OCI-M1 (cell line): ENCODE measurements at places on chromosomes 16 and 17.

DNA sequence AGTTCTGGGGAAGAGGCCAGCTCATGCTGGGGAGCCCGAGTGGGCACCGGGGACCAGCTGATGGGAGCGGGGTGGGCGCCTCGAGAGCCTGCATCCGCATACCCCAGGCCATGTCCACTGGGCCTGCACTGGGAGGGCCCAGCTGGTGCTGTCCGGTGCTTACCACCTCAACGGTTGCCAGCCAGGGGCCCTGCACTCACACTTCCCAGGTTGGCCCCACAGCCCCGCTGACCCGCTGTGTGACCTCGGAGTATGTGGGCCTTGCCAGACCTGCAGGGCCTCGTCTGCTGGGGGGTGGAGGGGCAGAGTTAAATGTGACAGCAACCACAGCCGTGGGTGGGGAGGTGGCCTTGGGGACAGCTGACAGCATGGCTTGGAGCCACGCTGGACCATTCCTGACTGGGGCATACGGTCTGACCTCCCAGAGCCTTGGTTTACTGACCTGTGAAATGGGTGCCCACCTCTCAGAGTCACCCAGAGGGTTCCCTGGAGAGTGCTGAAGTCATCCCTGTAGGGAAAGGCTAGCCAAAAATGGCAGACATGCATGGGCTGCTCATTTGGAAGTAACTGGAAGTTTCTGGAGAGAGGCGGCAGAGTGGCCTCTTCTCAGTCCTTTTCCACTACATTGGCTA, 5.4 kb upstream of the GAA start:
- DNase-seq: no peak

- no peak for DNase-seq
Measured at GRCh38 chr17:66417300-66417719, 114.9 kb downstream of the PRKCA start.

- DNase-seq: no peak
Measured at GRCh38 chr17:8995711-8996110, 25.6 kb upstream of the NTN1 start.

- DNase-seq: no peak
Measured at GRCh38 chr17:50129728-50130558, at the start of gene SAMD14. Gene SAMD14, minus strand, starts transcription at chr17:50130160. Its CDS starts 5,201 bp downstream, at chr17:50124959.

- peak; percentile 41 for DNase-seq
Measured at GRCh38 chr16:23055481-23055880, 93.8 kb downstream of the USP31 start.

GRCh38 chr17:75088465-75089417, 987 bp downstream of the SLC16A5 start:
- DNase-seq: no peak

- DNase-seq: peak; percentile 81
Measured at GRCh38 chr16:21608639-21609328, 9.4 kb downstream of the METTL9 start.

DNA sequence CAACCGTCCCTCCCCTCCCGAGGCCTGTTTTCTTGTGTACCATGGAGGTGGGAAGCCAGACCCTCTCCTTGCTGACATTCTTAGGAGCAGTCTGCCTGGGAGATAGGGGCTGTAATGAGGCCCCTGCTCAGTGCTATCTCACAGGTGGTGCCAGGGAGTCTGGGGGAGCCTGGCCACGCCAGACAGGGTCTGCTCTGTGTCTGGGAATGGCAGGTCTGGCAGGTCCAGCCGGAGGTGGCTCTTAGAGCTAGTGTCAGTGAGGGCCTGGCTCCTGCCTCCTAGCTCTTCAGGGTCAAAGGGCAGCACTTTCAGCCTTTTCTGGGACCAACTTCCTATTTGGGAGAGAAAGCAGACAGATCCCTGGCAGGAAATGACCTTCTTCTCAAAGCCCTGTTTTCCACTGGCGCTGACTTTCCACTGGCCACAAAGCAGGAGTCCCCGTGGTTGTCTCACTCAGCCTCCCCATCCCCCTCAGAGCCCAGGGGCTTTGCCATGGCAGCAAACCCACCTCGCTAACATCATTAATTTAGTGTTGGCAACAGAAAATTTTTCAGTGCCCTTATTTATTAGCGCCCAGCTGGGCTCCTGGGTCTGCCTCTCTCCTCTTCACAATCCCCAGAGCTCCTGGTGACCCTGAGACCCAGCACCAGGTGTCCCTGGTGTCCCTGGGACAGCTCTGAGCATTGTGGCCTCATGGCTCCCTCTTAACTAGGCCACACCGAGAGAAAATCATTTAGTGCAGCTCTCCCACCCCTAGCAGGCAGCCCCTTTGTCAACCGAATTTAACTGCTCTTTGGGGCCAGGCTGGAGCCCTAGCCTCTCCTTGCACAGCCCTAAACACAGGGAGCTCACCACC, 24.0 kb upstream of the DOK4 start:
- DNase-seq: no peak

DNA sequence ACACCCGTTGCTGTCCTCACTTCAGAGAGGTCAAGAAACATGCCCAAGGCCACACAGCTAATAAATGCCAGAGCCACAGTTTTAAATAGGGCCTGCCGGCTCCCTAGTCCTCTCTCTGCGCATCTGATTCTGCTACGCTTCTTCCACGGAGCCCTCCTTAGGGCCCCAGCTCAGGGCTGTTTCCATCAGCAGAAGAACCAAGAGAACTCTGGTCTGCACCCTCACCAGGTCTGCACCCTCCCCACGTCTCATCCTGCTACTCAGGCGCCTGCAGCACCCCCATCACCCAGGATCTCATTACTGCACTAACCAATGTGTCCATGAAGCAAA, 79.5 kb upstream of the NKD1 start:
- DNase-seq: no peak

DNA sequence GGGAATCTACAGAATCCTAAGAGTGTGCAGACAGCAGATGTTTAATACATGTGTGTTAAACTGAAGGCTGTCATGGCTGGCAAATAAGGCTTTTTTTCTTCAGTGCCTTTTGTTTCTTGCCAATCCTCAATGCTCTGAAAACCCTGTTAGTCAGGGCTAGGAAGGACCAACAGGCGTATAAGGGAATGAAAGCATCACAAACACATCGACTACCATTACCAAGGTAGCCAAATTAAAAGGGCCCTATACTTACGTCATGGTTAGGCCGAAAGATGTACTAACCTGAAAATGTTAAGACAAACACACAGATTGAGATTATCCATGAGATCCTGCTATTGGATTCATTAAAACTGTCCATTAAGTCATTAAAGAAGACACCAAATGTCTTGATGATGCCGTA, 13.1 kb downstream of the SLC16A6 start:
- no peak for DNase-seq

DNA sequence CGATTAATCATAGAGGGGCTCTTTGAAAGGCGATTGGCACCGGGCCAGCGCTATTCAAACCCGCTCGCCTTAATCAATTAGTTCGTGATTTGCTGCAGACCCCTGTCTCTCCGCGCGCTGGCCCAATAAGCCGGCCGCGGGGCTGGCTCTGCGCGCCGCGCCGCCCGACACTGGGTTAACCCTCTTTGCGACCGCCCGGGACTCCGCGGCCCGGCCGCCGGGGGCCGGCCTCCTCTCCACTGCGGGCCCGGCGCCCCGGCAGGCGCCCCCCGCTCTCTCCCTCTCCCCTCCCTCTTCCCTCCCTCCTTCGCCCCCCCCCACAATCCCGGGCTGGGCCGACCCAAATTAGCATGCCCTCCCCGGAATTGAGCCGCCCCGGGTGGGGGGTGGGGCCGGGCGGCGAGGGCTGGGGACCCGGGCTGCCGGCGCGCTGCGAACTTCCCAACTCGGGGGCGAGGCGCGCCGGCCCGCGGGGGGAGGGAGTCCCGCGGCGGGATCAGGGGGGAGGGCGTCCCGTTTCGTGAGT, 428 bp upstream of the SALL1 start:
- no peak for DNase-seq

DNA sequence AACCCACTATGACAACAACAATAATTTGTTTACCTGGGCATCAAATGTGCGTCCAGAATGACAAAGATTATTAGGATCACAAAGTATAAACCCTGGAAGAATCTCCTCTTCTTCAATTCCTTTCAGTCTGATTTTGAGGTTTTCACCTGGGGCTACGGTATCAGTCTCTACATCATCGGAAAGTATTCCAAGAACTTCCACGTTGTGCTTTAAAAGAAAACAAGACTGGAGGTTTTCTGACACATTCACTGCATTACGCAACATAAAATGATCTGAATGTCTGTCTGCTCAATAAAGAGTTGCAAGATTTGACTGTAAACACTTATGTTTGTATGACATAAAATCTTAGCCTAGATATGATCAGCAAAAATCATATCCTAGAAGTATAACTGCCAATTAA, 26.0 kb upstream of the RSL1D1 start:
- no peak for DNase-seq

DNA sequence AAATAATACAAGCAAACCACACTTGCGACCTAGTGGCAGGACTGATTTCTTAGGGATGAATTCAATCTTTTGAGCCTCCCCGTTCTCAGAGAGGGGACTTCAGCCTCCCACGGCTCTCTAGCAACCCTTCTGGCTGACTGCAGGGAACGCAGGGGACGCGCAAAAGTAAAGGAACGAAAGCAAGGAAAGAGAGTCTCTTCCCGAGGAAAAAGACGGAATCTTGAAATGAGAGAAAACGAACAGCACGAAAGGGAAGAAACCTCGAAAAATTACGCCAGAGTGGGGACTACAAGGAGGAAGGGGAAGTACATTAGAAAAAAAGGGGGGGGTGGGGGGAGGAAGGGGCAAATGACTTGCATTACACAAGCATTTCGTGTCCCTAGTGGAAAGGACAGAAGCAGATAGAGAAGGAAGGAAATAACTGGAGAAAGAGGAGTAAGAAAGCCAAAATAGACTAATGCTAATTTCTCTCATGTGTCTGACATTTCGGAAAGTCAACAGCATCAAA, 1.2 kb downstream of the GRB2 start:
- peak; percentile 93 for DNase-seq

DNA sequence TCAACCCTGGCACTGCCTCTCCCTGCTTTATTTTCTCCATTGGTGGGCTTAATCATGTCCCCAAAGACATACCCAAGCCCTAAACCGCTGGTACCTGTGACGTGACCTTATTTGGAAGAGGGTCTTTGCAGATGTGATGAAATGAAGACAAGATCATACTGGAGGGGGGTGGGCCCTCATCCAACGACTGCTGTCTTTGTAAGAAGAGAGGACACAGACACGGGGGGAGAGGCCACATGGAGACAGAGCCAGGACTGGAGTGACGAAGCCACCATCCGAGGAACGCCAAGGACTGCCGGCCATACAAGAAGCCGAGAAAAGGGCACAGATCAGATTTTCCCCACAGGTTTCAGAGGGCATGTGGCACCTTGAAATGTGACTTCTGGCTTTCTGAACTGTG, 62.5 kb downstream of the C16orf95 start:
- no peak for DNase-seq

- no peak for DNase-seq
Measured at GRCh38 chr16:46858151-46858550, 26.0 kb upstream of the GPT2 start.

GRCh38 chr17:79813297-79814126, 16.6 kb upstream of the CBX8 start:
- peak; percentile 23 for DNase-seq

- DNase-seq: peak; percentile 57
Measured at GRCh38 chr17:81322271-81323082, 27.4 kb upstream of the SLC38A10 start.

GRCh38 chr17:2227025-2227699, 76.4 kb downstream of the SMG6 start:
- DNase-seq: no peak

GRCh38 chr17:44110823-44111633, 12.4 kb downstream of the HDAC5 start:
- peak; percentile 95 for DNase-seq

GRCh38 chr16:26137956-26138355, 446.2 kb downstream of the HS3ST4 start:
- DNase-seq: no peak

DNA sequence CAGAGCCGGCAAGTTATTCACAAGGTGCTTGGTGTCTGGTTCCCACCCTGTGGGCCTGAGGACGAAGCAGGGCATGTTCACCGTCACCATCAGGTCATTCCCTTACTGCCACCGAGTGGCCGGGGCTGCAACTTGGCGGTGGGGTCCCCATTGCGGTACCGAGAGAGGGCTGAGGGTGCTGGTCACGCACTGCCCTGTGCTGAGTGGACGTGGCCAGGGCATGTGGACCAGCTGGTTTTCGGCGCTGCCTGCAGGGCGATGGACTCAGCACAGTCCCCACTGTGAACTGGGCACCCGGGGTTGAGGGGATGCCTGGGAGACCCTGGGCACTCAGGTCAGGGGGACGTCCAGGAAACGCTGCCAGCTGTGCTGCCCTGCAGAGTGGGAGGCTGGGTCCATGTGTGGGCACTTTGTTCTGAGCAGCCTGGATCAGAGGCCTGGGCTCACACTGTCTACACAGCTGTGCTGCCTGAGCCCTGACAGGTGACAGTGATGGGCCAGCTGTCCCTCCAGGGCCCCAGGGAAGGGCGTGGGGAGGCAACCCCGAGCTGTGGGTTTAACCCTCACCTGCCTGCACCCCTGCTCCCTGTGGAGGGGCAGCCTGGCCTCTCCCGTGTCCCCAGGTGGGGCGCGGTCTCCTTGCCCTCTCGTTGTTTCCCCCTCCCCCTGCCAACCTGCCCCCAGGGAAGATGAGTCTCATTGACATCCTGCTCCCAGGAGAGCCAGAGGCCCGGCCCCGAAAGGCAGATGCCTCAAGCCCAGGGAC, 39.3 kb upstream of the GNG13 start:
- no peak for DNase-seq

DNA sequence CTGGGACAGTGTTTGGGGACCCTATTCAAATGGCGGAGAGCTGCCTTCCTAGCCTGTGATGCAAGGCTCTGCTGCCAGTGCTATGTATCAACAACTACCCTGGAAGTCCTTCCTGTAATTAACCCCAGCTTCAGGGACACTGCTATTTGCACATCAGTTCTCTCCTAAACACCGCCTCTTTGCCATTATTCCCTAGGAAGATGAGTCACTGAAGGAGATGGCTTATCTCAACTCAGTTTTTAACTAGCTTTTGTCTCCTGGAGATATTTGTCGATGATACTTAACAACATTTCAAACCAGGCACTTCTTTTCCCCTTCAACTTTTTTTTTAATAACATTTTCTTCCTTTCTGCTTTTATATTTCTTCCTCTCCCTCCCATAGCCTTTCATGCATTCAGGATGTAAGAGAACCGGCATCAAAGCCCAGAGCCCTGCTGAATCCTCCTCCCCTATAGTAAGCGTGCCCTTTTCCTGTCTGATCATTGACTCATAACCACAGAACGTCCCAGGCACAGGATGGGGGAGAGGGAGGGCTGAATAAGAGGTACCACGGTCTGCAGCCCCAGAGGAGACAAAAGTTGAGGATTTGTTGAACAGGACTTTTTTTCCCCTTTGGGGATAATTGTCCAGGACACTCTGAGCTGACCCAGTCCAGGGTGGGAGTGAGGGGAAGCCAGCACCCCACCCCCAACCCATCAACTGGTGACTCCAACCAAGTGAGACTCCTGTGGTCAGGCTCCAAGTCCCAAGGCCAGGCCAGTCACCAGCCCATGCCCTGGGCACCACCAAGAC, 387.8 kb upstream of the SALL1 start:
- peak; percentile 0 for DNase-seq

DNA sequence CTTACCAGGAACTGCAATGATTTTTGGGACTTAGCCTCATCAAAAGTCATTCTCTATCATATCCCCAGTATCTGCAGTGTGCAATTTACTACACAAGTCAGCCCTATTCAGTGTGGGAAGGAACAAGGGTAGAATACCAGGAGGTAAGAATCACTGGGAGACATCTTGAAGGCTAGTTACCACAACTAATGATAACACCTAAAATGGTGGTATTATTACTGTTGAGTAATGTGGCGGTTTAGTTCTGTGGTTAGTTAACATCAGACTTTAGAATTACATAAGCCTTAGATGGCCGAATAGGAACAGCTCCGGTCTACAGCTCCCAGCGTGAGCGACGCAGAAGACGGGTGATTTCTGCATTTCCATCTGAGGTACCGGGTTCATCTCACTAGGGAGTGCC, 567.9 kb upstream of the CDH11 start:
- DNase-seq: no peak
